ENCODE measurements at places on chromosomes 11 and 22. TPM values are rescaled to one million over a fixed set of nuclear protein-coding genes. Genes with fewer than 3 reads are reported as not detected.

TP53AIP1 gene
- not detected for total RNA-seq

MUC6 gene
- not detected for total RNA-seq

TOMT gene
- not detected for total RNA-seq

GP1BB gene
- 1.3 TPM for total RNA-seq

- DNase-seq, result no peak
Measured at GRCh38 chr11:116837231-116838091, at the start of gene APOA1. Gene APOA1 (minus strand): TSS chr11:116837622. CDS start chr11:116837387, 235 bp downstream.

GRCh38 chr22:21028277-21029251 is 3.8 kb downstream of the SLC7A4 start:
- no peak for DNase-seq

- DNase-seq, result peak; percentile 62
Measured at GRCh38 chr11:662689-663274, 25.7 kb downstream of the DRD4 start.

DNA sequence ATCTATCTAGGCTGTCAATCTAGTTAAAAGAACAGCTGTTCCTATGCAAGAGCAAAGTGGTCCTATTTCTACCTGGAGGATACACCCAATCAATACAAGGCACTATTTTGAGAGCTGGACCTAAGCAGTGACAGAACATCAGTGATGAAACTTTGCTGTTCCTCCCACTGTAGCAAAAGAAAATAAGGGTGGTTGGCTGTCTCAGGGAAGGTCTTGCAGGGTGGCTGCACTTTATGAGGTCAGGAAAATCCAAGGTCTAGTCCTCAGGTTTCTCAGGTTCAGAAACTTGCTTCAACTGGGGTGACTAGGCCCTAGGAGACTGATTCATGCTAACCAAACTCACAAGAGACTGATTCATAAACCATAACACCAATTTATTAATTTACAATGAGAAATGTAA is 11.6 kb downstream of the CPSF7 start:
- no peak for DNase-seq

DNA sequence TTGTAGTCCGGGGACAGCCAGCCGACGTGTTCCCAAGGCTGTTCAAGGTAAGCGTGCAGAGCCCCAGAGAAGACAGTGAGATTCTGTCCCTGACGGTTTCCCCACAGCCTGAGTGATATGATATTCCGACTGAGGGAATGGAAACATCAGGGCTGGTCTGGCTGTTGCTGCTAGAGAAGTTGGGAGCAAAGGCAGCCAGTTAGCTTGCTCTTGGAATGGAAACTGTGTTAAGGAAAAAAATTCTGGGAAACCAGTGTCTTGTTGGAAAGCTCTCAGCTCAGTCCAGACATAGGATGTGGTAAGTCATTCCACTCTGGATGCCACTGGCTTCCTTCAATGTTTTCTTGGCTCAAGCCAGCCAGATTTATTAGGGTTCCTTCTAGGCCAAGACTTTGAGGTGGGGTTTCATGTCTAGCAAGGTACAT is 8.8 kb downstream of the CRY2 start:
- DNase-seq, result no peak

- DNase-seq, result no peak
Measured at GRCh38 chr11:46352063-46352841, 5.0 kb downstream of the DGKZ start.

DNA sequence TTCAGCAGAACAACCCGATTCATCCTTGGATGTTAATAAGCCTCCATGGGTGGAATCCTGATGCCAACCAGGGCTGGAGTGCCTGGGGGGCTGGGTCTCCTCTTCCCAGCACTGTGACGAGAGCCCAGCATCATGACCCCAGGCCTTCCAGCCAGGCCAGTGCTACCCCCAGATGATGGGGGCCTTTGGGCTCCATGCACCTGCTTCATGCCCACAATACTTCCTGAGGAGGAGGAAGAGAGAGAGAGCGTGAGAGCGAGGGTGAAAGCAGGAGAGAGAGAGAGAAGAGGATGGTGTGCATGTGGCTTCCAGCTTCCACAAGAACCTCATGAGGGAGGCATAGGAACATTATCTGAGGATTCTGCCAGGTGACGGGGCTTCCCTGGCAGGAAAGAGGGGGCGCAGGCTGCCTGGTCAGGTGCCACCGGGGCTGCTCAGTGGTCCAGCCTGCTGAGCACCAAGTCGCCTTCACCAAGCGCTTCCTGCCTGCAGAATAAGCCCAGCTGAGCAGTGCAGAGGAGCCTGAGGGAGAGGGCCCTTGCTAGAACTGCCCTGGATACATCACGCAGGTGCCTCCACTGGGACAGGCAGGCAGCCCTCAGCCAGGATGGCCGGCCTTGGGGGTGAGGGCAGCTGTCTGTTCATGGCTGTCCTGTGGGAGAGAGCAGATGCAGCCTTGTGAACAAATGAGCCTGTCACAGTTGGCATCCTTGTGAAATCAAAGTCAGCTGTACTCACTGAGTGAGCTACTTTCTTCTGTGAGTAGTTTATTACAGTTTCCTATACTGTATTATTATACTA is 243.3 kb upstream of the B3GAT1 start:
- DNase-seq, result no peak

DNA sequence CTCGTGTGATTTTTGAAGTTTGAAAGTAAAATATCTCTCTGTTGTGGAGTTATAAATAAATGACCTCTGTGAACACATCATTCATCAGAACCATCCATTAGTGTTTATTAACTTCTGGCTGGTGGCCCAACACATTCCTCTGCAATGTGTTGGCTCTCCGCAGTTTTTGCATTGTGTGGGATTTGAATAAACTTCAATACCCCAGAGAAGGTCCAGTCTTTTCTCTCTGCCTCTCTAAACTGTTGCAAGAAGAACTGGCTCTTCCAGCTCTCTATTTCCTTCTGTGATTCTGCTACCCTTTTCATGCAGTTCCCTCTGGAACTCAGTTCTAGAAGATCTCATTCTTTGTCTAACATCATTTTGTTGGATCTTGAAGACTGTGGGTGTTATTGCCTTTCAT is 125.0 kb upstream of the ARHGAP42 start:
- peak; percentile 60 for DNase-seq

DNA sequence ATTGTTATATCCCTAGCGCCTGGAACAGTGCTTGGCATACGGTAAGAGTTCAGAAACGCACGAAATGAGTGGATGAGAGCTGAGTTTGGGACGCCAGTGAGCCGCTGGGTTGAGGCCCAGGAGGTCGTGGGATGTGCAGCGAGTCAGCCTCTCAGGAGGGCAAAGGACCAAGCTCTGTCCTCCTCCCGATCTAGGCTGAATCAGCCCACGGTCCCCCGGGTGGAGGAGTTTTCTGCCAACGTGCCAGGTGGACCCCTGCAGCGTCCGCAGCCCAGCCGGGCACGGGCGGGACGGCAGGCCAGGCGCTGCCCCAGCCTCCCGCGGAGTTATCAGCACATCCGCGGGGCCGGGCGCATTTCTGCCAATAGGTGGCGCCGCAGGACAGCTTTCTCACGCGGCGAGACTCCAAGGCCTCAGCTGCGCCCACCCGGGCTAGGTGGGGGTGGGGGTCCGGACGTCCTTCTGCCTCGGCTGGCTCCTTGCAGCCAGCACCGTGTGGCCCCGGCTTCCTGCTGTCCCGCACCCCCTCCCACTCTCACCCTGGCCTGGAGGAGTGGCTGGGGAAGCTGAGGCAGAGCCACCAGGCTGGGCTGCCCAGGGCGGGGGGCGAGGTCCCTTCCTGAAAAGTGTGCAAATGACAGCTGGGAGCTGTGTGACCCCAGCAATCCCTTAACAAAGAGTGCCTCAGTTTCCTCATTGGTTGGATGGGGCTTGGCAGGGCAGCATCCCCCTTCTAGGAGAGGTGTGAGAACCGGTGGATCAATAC is 2.2 kb upstream of the RPS19BP1 start:
- peak; percentile 50 for DNase-seq

DNA sequence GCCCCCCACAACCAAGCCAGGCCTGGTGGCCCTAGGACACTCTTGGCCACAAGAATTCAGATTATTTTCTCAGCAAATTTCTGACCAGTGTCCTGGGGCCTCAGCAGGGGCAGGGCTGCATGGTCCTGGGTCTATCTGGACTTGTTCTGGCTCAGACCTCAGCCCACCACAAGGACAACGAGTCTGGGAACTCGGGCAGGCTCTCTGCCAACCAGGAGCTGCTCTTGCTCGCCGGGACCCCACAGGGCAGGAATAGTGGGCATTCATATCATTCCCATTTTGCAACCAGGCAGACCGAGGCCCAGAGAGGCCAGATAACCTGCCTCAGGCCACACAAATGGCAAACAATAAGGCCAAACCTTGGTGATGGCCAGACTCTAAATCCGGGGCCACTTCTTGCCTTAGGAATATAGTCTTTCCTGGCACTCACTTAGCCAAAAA is 75.4 kb upstream of the WNT7B start:
- DNase-seq, result no peak

- DNase-seq, result no peak
Measured at GRCh38 chr22:26172389-26172990, 3.2 kb downstream of the SEZ6L start.

- DNase-seq, result no peak
Measured at GRCh38 chr11:68441466-68442230, 18.9 kb upstream of the PPP6R3 start.

Data from H4 (cell line).